ENCODE measurements at places on chromosomes 12 and 14. TPM values are rescaled to one million over a fixed set of nuclear protein-coding genes. Genes with fewer than 3 reads are reported as not detected.
A peak's percentile ranks its signal among the peaks of the same experiment; 100 is the strongest.

DNA sequence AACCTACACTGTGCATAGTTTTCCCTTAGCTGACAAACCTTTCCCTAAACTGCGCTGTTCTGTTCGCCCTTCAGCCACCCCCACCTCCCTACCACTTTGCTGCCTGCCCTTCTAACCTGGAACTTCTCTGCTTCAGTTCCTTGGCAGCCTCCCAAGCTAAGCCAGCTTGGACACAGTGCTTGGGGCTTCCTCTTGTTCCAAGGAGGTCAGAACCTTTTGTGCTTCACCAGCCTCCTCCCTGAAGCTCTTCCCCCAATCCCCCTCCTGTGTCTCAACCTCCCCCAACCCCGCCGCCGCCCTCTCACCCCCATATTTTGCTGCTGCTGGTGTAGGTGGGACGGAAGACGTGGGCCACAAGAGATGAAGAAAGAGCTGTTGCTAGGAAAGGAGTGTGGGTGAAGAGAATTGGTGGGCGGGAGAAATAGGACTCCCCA, 8.1 kb upstream of the RIC8B start:
- no peak for DNase-seq

GRCh38 chr12:15193946-15194345, 27.3 kb downstream of the RERG start:
- no peak for DNase-seq

GRCh38 chr14:31449971-31450610, 7.2 kb downstream of the DTD2 start:
- DNase-seq: no peak

GRCh38 chr14:77133720-77134338, 7.8 kb downstream of the ZDHHC22 start:
- peak; percentile 77 for DNase-seq

DNA sequence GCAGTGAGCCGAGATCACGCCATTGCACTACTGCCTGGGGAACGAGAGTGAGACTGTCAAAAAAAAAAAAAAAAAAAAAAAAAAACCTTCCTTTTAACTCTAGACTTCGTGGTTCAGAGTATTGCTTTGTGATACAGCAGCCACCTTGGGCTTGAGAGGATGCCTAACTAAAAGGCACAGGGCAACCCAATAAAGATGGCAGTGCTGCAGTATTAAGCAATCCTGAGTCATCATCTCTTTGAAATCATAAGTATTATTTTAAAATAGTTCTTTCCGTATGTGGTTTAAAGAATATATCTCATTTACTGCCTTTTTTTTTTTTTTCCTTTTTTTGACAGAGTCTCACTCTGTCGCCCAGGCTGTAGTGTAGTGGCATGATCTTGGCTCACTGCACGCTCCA, 116.1 kb downstream of the PLEKHA5 start:
- DNase-seq: no peak

KRT82 gene
- total RNA-seq: not detected

All from mesenteric fat pad (tissue), 1 donor.